ENCODE measurements at places on chromosomes 1 and 21.

DNA sequence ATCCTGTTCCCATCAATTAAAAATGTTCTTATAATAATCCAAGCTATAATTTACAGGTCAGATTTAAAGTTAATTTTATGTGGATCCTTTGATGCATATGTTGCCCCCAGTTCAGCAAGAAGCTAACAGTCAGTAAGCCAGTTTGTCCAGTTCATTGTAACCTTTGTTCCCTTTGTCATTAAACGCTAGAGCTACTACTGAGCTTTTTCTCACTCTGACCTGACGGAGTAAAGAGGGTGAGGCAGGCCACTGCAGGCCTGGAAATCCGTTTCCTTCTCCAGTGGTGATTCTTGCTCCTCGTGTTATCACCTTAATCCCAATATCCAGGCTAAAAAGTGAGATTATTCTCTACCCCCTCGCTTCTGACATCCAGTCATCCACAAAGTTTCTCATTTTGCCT lies 10.2 kb downstream of the YBX1 start:
- DNase-seq, result no peak

GRCh38 chr1:160721473-160721872 lies 9.9 kb upstream of the CD48 start:
- DNase-seq, result no peak

GRCh38 chr1:91700771-91701471 lies 185.0 kb downstream of the TGFBR3 start:
- DNase-seq, result no peak

DNA sequence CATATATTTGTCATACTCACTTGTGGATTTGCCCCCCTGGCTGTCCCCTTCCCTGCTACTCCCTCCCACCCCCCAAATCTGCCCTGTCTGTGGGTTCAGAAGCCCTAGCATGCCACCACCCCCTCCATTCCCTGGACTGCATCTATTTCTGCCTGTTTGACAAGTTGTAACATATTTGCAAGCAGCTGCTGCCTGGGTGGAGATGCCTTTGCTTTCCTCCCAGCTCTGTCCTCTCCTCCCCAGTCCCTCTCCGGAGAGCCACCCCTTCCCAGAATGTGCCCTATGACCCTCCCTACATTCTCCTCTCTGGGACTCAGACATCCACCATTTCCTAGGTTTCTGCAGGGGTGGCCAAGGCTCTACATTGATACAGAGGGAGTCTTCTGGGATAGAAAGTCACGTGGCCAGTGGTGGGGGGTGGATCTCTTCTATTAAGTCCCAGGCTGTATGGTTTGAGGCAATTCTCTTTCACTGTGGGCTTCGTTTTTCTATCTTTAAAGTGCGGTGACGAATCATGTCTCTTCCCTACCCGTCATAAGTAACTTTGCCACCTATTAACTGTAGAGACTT lies 6.0 kb upstream of the MYOG start:
- no peak for DNase-seq

- DNase-seq, result no peak
These were observed 226.2 kb downstream of the RHOU start for GRCh38 chr1:228961511-228961910.
